Naive thymus-derived CD4-positive, alpha-beta T cell (primary cell): ENCODE measurements at places on chromosomes 13 and 19. TPM values are rescaled to one million over a fixed set of nuclear protein-coding genes. Genes with fewer than 3 reads are reported as not detected.

ZNF229 gene
- 2.3 TPM for total RNA-seq

ABHD8 gene
- 12.3 TPM for total RNA-seq

- peaks cover 50% of the 10 kb centered on the region for H3K4me1 ChIP-seq
- DNase-seq: peak; percentile 81
- peak overlapping the region; percentile 99 for H3K4me3 ChIP-seq
- no peaks in the 10 kb centered on the region for H3K27me3 ChIP-seq
- H3K36me3 ChIP-seq: peaks cover 12% of the 10 kb centered on the region
- H3K27ac ChIP-seq: peak overlapping the region; percentile 74
Measured at GRCh38 chr19:7349961-7350711, 1.4 kb downstream of the ARHGEF18 start.

DNA sequence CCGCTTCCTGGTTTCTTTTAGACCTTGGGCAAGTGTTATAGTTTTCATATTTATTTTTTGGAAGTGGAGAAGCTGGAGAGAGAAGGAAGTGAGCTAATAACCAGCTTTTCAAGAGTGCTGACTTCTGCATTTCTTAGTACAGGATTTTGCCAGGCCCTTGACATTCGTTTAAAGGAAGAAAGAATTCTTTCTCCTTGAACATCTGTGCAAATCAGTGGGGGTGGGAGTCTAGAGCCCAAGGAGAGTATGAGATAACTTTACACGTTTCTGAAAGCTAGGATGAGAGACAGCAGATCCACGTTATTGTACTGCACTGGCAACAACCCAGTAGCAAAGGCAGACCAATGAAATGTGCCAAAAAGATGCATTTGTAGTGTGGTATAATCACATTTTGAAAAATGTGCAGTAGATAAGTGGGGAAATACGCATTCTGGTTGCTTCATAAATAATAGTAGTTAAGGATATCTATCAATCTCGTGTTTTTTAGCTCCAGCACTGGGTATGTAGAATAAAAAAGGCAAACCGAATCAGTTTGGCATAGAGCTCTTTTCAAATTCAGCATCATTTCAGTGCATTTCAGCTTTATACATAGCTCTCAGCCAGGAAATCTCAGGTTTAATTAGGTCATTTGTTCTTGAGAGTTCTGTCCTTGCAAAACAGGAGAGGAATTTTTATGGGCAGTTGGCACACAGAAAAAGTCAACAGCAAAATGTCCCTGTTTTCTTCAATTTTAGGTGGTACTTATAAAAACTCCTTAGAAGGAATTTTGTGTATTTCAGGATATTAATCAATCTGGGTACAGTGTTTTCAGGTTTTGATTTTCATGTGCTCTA is 4.3 kb downstream of the RNF113B start:
- H3K4me3 ChIP-seq: no peak overlapping the region
- no peak overlapping the region for H3K27ac ChIP-seq
- no peaks in the 10 kb centered on the region for H3K36me3 ChIP-seq
- H3K27me3 ChIP-seq: no peaks in the 10 kb centered on the region
- DNase-seq: no peak

MRPS12 gene
- total RNA-seq: 22.5 TPM

- no peaks in the 10 kb centered on the region for H3K27me3 ChIP-seq
- H3K4me3 ChIP-seq: no peak overlapping the region
- peaks cover 12% of the 10 kb centered on the region for H3K36me3 ChIP-seq
- H3K4me1 ChIP-seq: no peaks in the 10 kb centered on the region
- no peak for DNase-seq
Measured at GRCh38 chr13:25267715-25268114, 19.6 kb downstream of the MTMR6 start.

DNA sequence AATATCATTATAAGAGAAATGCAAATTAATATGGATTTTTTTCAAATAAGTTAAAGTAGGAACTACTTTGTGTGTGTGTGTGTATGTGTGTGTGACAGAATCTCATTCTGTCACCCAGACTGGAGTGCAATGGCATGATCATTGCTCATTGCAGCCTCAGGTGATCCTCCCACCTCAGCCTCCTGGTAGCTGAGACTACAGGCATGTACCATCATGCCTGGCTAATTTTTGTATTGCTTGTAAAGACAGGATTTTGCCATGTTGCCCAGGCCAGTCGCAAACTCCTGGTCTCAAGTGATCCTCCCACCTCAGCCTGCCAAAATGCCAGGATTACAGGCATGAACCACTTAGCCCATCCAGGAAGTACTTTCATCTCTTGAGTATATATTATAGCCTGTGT is 3.2 kb upstream of the ERVV-2 start:
- H3K36me3 ChIP-seq: no peaks in the 10 kb centered on the region
- no peak overlapping the region for H3K27ac ChIP-seq
- H3K4me3 ChIP-seq: no peak overlapping the region
- H3K4me1 ChIP-seq: no peaks in the 10 kb centered on the region

DNA sequence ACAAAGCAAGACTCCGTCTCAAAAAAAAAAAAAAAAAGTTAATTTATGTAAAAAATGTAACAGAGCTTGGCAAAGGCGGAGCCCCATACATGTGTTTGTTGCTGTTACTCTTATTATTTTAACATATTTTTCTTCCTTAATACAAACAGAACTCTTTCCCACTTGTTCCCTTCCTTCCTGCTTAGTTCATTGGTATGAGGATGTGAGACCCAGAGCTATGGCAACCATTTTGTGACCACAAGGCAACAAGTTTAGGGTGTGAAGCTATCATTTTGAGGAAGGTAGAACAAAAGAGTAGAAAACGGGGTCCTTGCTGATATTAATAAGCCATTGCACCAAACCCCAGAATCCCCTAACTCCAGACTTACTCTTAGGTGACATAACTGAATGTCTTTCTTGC is 5.4 kb downstream of the IFNL1 start:
- DNase-seq: no peak
- H3K4me3 ChIP-seq: no peak overlapping the region
- no peaks in the 10 kb centered on the region for H3K4me1 ChIP-seq

ZNF560 gene
- total RNA-seq: not detected in 2 replicates

GRCh38 chr19:54029301-54029700 is 34.4 kb downstream of the VSTM1 start:
- H3K27me3 ChIP-seq: no peaks in the 10 kb centered on the region
- H3K4me1 ChIP-seq: no peaks in the 10 kb centered on the region
- no peaks in the 10 kb centered on the region for H3K36me3 ChIP-seq
- no peak overlapping the region for H3K4me3 ChIP-seq
- H3K27ac ChIP-seq: no peak overlapping the region
- DNase-seq: no peak

DNA sequence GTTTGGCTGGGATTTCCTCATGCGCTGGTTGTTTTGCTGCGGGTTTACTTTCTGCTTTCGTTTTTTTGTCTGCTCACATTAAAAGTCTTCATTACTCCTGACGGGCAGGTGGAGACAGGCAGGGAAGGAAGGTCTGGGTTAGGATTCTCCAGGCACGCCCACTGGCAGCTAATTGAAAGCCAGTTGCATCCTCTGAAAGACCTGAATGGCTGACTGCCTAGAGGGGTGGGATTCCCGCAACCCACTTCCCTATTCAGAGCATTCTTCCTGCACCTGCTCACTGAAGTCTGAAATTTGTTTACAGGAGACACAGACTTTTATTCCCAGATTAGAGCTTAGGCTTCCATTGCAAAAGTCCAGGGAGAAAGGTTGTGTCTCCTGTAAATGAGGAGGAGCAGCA is 172.0 kb downstream of the UQCRFS1 start:
- no peaks in the 10 kb centered on the region for H3K27me3 ChIP-seq
- no peak for DNase-seq
- no peaks in the 10 kb centered on the region for H3K36me3 ChIP-seq
- no peak overlapping the region for H3K27ac ChIP-seq
- no peak overlapping the region for H3K4me3 ChIP-seq

DNA sequence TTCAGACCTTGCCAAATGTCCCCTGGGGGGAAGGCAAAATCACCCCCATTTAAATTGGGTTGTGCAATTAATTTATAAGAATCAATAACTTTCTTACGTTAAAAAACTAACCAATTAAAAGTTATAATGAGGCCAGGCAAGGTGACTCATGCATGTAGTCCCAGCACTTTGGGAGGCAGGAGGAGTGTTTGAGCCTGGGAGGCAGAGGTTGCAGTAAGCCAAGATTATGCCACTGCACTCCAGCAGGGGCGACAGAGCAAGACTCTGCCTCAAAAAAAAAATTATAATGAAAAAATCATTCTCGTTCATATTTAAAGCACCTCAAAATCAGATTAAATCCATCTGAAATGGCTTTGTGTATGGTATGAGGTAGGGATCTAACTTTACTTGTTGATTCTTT is 18.4 kb upstream of the SIGLEC14 start:
- H3K36me3 ChIP-seq: no peaks in the 10 kb centered on the region
- no peak overlapping the region for H3K4me3 ChIP-seq
- H3K27ac ChIP-seq: no peak overlapping the region
- H3K4me1 ChIP-seq: no peaks in the 10 kb centered on the region
- DNase-seq: no peak

GRCh38 chr13:50124536-50125303 is 109.5 kb downstream of the KCNRG start:
- H3K27me3 ChIP-seq: peaks cover 5% of the 10 kb centered on the region
- H3K4me1 ChIP-seq: peaks cover 31% of the 10 kb centered on the region
- H3K36me3 ChIP-seq: no peaks in the 10 kb centered on the region
- peak overlapping the region; percentile 95 for H3K27ac ChIP-seq
- peak overlapping the region; percentile 81 for H3K4me3 ChIP-seq
- DNase-seq: peak; percentile 62

TGFBR3L gene
- 1.6 TPM for total RNA-seq

ATCAY gene
- not detected for total RNA-seq

GRCh38 chr19:49872245-49873128 is 4.7 kb downstream of the AKT1S1 start:
- DNase-seq: no peak
- no peak overlapping the region for H3K4me3 ChIP-seq
- H3K4me1 ChIP-seq: peaks cover 34% of the 10 kb centered on the region

HIPK4 gene
- total RNA-seq: not detected

DNA sequence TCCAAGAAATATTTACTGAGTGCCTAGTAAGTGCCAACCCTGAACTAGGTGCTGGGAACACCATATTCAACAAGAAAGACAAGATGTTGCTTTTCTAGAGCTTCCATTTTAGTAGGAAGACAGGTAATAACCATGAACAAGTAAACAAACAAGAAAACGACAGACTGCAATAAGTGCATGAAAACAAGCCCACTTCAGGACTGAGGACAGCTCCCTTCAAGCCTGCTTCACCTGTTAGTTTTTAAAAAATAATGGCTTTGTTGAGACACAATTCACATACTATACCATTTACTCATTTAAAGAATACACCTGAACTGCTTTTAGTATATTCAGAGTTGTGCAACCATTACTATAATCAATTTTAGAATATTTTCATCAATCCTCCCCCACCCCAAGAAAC is 30.4 kb downstream of the CYP4F22 start:
- no peaks in the 10 kb centered on the region for H3K4me1 ChIP-seq
- no peak overlapping the region for H3K27ac ChIP-seq
- no peak overlapping the region for H3K4me3 ChIP-seq
- no peaks in the 10 kb centered on the region for H3K27me3 ChIP-seq
- DNase-seq: no peak
- H3K36me3 ChIP-seq: no peaks in the 10 kb centered on the region
